Tibial nerve (tissue), 4 donors: ENCODE measurements at places on chromosomes 7 and 10. TPM values are rescaled to one million over a fixed set of nuclear protein-coding genes. Genes with fewer than 3 reads are reported as not detected.

The CEP55 gene
- not detected for total RNA-seq

DNA sequence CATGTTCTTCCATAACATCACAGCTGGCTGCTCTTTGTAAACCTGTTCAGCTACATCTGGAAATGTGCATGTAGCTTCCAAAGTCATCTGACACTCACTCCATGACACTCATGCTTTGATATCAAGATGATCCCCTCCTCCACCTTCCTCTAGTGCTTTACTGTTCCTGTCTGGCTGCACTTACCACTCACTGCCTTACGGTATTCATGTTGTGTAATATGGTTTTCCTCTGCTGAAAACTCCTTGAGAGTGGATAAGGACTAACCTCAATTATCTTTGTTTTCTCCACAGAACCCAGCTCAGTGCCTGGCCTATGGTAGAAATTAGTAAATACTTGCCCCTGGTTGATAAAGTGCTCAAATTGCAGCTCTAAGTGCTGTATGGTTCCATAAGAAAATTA is 483.9 kb downstream of the HTR7 start:
- DNase-seq = no peak

DNA sequence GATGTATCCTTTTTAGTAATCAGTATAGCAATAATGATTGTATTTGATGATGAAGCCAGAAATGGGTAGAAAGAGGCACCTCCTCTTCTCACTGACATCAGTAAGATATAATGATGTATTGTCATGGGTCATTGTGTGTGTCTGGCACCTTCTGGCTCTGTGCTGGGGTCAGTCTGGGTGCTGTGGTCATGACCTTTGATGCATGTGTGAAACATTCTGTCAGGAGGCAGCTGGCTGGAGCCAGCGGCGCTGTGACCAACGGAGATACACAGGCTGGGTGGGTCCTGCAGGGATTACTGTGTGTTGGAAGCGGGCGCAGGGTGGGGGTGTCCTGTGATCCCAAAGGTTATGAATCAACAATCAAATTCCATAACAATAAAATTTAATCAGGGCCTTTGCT is 35.2 kb downstream of the EEPD1 start:
- no peak for DNase-seq

GRCh38 chr10:74011770-74012169 is 13.9 kb downstream of the VCL start:
- no peak for DNase-seq

GRCh38 chr10:84261236-84261915 is 16.5 kb downstream of the RGR start:
- DNase-seq = no peak
